Esophagus squamous epithelium (tissue), 5 donors: ENCODE measurements at places on chromosomes 12 and 14.

- no peak for DNase-seq
Measured at GRCh38 chr14:76836029-76836630, 9.9 kb downstream of the LRRC74A start.

GRCh38 chr12:115752913-115753726, 524.4 kb downstream of the MED13L start:
- no peak for DNase-seq

- DNase-seq: no peak
Measured at GRCh38 chr12:100445081-100445481, 28.6 kb upstream of the NR1H4 start.

DNA sequence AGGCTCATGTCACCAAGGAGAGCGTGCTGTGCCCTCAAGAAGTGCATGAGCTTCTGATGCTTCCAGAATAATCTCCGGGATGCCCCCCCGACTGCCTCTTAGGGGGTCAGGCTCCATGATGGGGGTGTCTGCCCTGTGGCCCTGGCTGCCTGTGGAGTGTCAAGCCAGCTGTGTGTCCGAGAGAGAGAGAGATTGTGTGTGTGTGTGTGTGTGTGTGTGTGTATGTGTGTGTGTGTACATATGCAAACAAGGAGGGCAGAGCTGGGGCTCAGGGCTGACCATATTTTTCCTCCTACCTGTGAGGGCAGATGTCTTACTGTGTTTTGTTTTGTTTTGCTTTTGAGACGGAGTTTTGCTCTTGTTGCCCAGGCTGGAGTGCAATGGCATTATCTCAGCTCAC, 5.6 kb upstream of the ALDH2 start:
- DNase-seq: no peak

- no peak for DNase-seq
Measured at GRCh38 chr14:100616854-100617409, 29.7 kb upstream of the BEGAIN start.

DNA sequence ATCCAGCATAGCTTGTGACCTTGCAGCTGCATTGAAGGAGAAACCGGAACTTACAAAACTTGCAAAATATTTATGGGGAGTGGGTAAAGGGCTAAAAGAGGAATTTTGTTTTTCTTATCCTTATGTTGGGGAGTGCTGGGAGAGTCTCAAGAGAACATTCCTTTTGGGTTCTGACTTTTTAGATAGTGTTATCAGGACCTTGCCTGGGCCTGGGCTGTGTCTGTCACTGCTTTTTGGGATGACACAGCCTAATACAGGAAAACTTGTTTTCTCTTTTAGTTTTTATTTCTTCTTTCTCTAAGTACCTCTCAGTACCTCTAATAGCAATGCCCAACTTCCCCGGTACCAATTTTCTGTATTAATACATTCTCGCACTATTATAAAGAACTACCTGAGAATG, 850.6 kb downstream of the RPS29 start:
- no peak for DNase-seq

- no peak for DNase-seq
Measured at GRCh38 chr12:57107456-57108155, 3.6 kb downstream of the STAT6 start.
